ENCODE measurements at places on chromosomes 2 and 18. TPM values are rescaled to one million over a fixed set of nuclear protein-coding genes. Genes with fewer than 3 reads are reported as not detected.
A peak's percentile ranks its signal among the peaks of the same experiment; 100 is the strongest.

DNA sequence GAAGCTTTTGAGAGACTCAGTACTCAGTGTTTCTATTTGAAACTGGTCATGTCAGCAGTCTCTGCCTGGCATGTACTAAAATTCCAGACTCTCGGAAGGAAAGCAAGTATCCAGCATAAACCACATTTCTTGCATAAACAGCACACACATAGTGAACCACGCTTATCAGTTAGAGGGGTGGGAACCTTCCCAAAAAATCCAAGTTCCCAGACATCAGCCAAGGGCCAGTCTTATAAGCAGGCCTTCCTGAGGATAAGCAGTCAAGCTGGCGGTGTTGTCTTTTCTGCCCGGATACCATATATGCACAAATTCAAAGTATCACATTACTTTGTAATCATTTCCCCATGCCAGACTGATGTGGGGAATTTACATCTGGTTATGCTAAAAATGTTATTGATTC, 73.6 kb downstream of the ST6GAL2 start:
- no peak for DNase-seq

DNA sequence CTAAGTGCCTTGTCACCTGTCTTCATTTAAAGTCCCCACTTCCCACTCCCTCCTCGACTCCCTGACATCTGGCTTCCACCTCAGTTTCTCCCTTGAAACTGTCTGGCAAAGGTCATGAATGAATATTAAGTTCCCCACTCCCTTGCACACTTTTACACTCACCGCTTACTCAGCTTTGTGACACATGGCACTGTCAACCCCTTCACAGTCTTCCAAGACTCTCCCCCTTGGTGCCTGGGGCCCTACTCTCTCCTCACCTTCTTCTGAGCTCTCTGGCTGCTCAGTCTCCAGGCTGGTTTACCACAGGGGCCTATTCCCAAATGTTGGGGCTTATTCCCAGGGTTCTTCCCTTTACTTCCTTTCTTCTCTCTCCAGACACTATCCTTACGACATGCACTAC, 17.9 kb upstream of the PTPN4 start:
- DNase-seq, result no peak

GRCh38 chr2:165582409-165582808, 112.9 kb downstream of the CSRNP3 start:
- no peak for DNase-seq

DNA sequence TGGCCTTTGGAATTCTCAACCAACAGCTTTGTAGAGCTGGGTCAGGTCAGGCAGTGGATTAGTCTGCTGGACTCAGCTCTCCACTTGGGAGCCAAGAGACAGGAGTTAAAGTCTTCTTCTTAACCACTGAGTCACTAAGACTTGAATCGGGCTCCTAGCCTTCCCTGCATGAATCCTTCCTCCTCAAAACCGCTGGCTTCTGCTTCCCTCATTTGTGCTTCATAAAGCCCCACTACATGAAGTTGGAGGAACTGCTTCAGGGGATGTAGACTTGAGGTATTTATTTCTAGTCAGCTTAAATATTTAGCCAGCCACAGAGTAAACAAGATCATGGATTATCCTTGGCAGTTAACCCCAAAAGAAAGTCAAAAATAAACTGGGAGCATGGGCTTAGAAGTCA, 536.3 kb upstream of the TNP1 start:
- no peak for DNase-seq

- peak; percentile 11 for DNase-seq
These were observed 198.9 kb downstream of the LRATD1 start for GRCh38 chr2:14831458-14831857.

- peak; percentile 94 for DNase-seq
These were observed 36.3 kb downstream of the YWHAQ start for GRCh38 chr2:9594366-9595054.

- no peak for DNase-seq
These were observed 320.9 kb upstream of the FSIP2 start for GRCh38 chr2:185417688-185418087.

DNA sequence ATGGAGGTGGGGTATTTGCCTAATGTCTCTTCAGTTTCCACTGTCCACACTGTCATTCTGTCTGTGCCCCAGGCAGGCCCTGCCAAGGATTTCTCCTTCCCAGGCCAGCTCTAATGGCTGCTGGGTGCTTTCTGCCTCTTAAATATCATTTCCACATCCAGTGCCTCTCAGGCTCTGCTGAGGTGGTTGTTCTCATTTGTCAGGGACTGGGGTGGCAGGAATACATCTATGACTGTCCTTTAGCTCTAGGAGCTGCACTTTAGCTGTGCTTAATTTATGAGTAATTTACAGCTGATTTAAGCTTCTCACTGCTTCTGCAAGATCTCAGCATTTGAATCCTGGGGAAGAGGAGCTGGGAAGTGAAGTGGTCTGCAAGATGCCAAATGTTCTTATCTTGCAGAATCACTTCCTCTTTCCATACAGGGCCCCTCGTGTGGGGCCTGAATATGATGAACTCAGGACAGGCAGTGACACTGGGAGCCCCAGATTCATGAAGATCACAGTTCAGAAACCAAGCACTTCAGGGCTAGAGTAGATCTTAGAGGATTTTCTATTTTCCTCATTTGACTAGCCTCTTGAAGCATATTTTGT, 150.2 kb downstream of the FSHR start:
- no peak for DNase-seq

DNA sequence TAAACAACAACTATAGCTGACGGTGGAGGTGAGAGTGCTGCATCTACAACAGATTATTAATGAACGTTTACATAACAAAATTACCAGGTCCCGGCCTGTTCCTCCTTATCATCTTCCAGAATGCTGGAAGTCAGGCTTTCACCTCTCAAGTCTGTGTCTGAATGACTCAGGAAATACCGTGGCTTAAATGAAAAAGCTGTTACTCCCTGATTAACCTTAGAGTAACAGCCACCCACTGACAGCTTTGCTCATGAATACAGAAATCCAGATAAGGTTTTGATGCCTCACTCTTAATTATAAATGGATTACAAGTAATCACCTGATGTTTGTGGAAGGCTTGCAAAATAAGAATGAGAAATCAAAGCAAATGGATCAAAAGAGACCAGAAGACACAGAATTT, 885.3 kb upstream of the CELF4 start:
- no peak for DNase-seq

GRCh38 chr2:34747643-34748042, 1148.5 kb upstream of the FAM98A start:
- DNase-seq, result no peak

- DNase-seq, result no peak
These were observed 1.3 kb downstream of the SALL3 start for GRCh38 chr18:78980777-78981380.

GRCh38 chr2:98552499-98553179, 55.7 kb downstream of the COA5 start:
- no peak for DNase-seq

DNA sequence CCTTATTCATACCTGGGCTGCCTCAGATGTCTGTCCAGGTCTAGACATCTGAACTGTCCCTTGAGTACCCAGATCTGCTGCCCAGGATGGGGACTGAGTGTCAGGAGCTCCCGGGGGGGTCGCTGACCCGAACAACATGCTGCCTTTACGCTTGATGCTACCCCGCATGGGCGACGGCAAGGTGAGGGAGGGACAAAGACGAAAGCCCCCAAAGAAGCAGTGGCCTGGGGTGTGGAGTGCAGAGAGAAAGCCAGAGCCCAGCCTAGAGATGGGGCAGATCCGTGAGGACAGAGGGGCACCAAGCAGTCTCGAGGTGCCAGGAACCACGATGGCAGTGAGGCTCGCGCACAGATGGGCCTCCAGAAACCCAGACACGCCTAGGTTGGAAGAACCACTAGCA, 234.7 kb downstream of the ATAD2B start:
- no peak for DNase-seq

DNA sequence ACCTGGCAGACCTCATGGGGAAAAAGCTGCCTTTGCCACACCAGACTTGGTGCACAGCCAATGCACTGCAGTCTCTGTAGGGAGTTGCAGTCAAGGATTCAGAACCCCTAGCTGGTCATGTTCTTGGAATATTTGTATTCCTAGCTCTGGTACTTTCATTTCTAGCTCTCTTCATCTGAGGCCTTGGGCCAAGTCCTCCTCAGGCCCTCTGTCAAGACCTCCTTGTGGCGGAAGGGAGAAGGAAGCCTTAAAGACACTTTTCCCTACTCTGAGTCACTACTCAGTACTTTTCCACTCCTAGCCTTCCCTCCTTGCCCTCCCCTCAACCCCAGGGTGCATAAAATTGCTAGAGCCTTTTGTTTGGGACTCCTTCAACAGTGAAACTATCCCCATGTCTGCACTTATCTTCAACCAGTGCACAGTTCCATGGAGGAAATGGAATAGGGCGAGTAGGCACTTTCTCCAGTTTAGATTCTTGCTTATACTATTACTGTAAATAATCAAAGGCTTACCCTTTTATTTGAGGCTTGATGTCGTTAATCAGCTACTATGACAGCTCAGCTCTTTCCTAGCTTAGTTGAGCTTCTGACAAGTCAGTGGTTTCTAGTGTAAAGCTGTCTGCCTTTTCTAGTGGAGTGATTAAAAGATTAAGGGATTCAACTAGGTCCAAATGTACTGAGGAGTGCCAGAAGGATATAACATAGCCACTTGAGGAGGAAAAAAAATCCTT, 15.8 kb downstream of the M1AP start:
- DNase-seq, result no peak

GRCh38 chr18:394262-394986, 106.1 kb downstream of the COLEC12 start:
- DNase-seq, result no peak

POTEJ gene
- not detected for total RNA-seq

RAB12 gene
- 47.8 TPM for total RNA-seq

VWA3B gene
- not detected for total RNA-seq

MPP4 gene
- total RNA-seq, result 0.16 TPM

CMPK2 gene
- 0.50 TPM for total RNA-seq

IL1RN gene
- 18.0 TPM for total RNA-seq

HOXD13 gene
- total RNA-seq, result not detected
